Left ventricle myocardium inferior (tissue), 1 donor: ENCODE measurements at places on chromosomes 16 and 17.

GRCh38 chr17:74190154-74190553 is 13.3 kb upstream of the RPL38 start:
- no peak for DNase-seq

- no peak for DNase-seq
Observed at GRCh38 chr17:20089756-20090547, 80.8 kb downstream of the SPECC1 start.

DNA sequence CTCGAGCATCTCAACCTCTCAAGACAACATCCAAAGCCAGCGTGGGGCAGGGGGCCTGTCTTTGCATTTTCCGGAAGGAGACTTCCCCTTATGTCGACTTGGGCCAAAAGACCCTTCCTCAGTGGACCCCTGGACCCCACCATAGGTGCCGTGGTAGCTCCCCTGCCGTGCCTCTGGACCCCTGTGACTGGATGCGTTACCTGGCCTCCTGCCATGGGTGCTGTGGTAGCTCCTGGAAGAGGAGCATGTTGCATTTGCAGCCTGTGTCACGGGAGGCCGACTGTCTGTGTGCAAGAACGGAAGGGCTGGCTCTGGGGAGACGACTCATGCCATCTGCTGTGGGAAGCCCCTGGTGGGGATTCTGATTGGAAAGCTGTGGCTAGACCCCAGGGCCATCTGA is 130.1 kb downstream of the FOXL1 start:
- no peak for DNase-seq

- no peak for DNase-seq
Observed at GRCh38 chr16:83713597-83713996, 94.2 kb upstream of the HSBP1 start.

- peak; percentile 70 for DNase-seq
Observed at GRCh38 chr17:50479522-50480141, 972 bp downstream of the RSAD1 start.

GRCh38 chr17:45170931-45171337 is 9.3 kb downstream of the HEXIM2 start:
- peak; percentile 54 for DNase-seq

- no peak for DNase-seq
Observed at GRCh38 chr17:53655591-53655990, 167.1 kb upstream of the KIF2B start.

- no peak for DNase-seq
Observed at GRCh38 chr16:17166095-17166494, 304.7 kb downstream of the XYLT1 start.

DNA sequence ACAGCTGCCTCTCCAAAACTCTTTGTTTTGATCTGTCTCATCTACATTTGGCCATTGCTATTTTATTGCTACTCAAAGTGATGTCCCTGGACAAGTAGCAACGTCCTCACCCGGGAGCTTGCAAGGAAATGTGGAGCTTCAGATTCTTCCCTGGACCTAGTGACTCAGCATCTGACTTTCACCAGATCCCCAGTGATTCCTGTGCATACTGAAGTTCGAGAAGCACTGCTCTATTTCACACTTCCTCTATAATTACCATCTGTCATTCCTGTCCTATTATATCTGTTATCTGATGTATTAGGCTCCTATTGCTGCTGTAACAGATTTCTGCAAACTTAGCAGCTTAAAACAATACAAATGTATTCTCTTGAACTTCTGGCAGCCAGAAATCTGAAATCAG is 28.5 kb upstream of the VAT1L start:
- DNase-seq, result no peak

DNA sequence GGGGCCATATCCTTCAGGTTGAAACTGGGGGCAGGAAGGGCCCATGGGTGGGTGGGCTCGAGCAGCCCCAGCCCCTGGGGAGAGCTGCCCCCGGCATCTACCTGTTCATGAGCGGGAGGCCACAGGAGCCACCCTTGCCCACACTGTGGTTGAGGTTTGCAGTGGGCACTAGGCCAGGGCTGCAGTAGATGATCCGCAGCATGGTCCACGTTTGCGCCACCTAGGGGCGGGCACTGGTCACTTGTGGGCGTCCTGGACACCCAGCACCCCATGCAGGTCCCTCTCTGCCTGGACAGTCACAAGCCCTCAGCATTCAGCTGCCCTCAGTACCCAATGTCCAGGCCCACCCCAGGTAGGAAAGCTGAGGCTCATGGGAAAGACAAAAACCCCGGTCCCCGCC is 1.8 kb upstream of the JMJD8 start:
- DNase-seq, result no peak

GRCh38 chr17:35086931-35087573 is 23.5 kb upstream of the RFFL start:
- DNase-seq, result no peak

GRCh38 chr17:36686123-36686669 is 84.8 kb downstream of the MRM1 start:
- DNase-seq, result no peak

GRCh38 chr17:78993241-78993956 is 13.7 kb upstream of the LGALS3BP start:
- no peak for DNase-seq

DNA sequence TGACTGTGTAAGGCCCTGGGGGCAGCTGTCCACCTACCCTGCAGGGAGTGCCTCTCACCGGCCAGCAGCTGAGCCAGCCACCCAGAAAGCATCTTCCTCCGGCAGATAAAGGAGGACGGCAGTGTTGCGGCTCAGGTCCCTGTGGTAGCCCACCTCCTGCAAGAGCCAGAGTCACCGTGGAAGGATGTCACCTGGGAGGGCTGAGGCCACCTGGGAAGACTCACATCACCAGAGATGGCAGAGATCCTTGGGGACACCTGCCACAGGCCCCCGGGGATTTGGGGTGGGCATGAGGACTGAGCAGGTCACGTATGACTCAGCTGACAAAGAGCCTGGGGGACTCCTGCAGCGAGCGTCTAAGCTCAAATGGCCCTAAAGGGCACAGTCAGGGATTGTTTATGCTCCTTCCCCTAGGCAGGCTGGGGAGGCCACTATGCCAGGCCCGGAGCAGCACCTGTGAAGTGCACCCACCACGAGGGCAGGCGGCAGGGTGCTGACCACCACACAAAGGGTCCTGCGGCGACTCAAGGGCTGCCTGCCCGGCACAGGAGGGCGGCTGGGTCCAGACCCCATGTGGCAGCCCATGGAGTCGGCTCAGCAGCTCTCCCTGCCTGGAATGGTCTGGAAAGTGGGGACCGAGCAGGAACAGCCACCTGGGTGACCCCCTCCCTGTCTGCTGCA is 44.1 kb downstream of the TNFRSF13B start:
- DNase-seq, result peak; percentile 5

- no peak for DNase-seq
Observed at GRCh38 chr17:45577571-45578279, 87.2 kb upstream of the PLEKHM1 start.

DNA sequence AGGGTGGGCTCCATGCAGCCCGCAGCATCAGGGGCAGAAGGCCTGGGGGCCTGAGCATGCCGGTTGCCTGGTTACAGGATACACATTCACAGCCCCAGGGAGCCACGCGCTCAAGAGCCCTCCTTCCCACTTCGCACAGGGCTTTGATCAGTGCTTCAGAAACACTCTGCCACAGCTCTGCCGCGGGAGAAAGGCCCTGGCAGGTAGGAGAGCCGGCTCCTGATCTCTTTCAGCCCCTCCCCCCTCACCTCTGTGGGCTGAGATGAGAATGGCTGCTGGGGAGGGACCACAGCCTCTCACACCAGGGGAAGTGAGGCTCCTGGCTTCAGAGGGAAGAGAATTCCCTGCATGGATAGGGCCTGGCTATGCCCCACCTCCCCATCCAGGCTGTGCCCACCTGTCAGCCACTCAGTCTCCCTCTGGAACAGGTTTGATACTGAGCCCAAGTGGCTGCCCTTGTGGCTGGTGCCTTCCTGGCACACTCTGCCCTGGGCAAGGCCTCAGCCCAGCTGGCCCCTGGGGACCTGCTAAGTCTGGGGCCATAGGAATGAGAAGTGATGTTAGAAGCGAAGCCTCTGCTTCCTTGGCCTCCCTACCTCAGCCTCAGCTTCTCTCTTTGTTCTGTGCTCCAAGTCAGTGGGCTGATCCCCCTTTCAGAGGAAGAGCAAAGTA is 8.6 kb downstream of the DOK4 start:
- no peak for DNase-seq

DNA sequence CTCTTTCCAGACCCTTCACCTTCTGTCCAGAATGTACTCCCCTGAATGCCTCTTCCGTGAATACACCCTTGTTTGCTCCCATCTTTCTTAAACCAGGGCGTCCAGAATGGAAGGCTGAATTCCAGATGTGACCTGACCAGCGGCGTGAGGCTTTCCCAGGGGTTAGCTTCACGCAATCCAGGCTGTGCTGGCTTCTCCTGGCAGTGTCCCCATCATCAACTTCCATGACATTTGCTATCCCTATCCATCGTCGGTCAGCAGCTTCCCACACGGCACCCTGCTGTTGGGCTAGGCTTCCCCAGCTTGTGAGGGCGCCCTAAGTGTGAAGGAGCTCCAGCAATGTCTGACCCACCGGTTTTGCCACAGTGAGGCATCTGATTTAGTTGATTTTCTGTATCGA is 339.8 kb upstream of the TNRC6C start:
- no peak for DNase-seq

DNA sequence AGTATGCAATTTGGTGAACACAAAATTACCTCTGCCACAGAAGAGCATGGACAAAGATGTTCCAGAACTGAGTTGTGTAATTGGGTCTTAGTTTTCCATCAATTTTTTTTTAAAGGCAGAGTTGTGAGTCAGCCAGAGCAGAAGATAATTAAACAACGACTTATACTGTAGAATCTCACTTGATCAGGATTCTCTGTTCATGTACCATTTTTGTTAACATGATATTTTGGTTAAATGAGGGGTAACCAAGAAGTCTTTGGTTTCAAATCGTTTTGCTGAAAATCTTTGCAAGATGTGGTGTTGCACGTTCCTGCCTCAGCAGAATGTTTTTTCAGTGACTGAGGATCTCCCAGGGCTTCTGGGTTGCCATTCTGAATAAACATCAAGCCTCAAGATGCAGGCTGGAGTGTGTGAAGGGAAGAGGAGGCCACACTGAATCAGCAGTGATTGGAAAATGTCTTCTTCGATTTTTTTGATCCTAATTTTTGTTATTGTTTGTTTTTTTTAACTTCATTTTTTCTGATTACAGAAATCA is 232.6 kb upstream of the IRX3 start:
- no peak for DNase-seq

- peak; percentile 55 for DNase-seq
Observed at GRCh38 chr17:1179818-1180742, at the start of gene ABR. TSS of gene ABR (minus strand) at chr17:1179981. CDS start at chr17:1179727, 254 bp downstream.

DNA sequence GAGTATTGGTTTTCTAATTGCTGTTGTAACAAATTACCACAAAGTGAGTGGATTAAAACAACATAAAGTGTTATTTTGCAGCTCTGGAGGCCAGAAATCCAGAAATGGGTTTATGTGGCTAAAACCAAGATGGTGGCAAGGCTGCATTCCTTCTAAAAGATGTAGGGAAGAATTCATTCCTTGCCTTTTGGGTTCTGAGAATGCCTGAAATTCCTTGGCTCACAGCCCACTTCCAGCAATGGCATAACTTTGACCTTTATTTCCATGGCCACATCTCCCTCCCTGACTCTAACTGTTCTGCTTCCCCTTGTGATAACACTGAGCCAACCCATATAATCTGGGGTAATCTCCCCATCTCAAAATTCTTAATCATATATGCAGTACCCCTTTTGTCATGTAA is 269.6 kb upstream of the RPL38 start:
- DNase-seq, result no peak

GRCh38 chr16:55233464-55233863 is 90.5 kb upstream of the IRX6 start:
- no peak for DNase-seq

- no peak for DNase-seq
Observed at GRCh38 chr16:918068-918467, 52.7 kb downstream of the LMF1 start.

GRCh38 chr17:49480836-49481615 is 14.1 kb upstream of the NGFR start:
- DNase-seq, result no peak

DNA sequence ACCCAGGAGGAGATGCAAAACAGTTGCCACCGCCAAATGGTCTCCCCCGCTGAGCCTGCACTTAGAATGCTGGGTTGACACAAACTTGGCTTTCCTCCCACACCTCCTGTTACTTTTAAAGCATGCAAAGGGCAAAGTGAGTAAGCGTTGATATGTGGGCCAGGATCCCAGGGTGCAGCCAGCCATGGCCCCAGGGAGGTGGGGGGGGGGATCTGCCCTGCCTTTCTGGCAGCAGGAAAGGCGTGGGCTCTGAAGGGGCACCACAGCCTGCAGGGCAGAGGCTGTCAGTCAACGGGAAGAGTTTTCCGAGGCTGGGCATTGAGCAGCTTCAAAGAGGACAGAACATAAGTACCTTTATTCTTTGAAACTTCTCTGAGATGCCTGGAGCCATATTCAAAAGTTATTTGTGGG is 142.3 kb downstream of the ABCC12 start:
- no peak for DNase-seq

- DNase-seq, result no peak
Observed at GRCh38 chr17:17672453-17673368, 8.5 kb upstream of the RAI1 start.
